ENCODE measurements at places on chromosomes 2 and 18.
A peak's percentile ranks its signal among the peaks of the same experiment; 100 is the strongest.

- no peak for DNase-seq
Measured at GRCh38 chr2:121558329-121558728, 27.6 kb downstream of the RNU4ATAC start.

- DNase-seq: peak; percentile 20
Measured at GRCh38 chr2:169119123-169119760, 49.9 kb downstream of the DHRS9 start.

- no peak for DNase-seq
Measured at GRCh38 chr2:237982039-237982725, 15.4 kb downstream of the UBE2F start.

GRCh38 chr2:217150236-217150635 is 290.4 kb upstream of the TNP1 start:
- peak; percentile 42 for DNase-seq

- no peak for DNase-seq
Measured at GRCh38 chr2:152198499-152198898, 22.9 kb upstream of the STAM2 start.

- DNase-seq: peak; percentile 37
Measured at GRCh38 chr2:120508567-120509041, 162.7 kb downstream of the INHBB start.

GRCh38 chr2:96116424-96116878 is at the start of gene ADRA2B:
ADRA2B (minus strand) TSS chr2:96116571; CDS start chr2:96116149, 422 bp downstream.
- peak; percentile 36 for DNase-seq

DNA sequence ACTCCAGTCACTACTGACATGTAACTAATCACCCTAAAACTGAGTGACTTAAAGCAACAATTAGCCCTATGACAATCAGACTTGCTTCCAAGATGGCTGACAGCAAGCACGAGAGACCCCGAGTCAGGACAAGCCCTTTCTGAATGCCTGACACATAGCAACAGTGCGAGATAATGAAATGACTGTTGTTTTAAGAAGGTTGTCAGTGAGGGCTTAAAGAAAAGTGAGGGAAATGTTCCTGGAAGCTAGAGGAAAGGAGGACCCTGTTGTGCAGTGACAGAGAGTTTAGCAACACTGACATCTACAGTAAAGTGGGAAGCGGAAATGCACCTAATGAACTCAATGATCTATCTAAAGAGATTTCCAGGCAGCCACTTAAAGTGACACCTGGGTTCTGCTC is 163.1 kb downstream of the STK39 start:
- no peak for DNase-seq
